Nasal cavity respiratory epithelium epithelial cell of viscerocranial mucosa (primary cell): ENCODE measurements at places on chromosomes 7 and 10. TPM values are rescaled to one million over a fixed set of nuclear protein-coding genes. Genes with fewer than 3 reads are reported as not detected.

The TWIST1 gene
- not detected in 2 replicates for total RNA-seq

The PTCD1 gene
- 8.9 and 10.3 TPM in 2 replicates for total RNA-seq

The CNPY1 gene
- total RNA-seq: not detected in 2 replicates

The PNLIP gene
- total RNA-seq: not detected in 2 replicates

The SEMA3A gene
- 25.4 and 35.9 TPM in 2 replicates for total RNA-seq

The ADAMTS14 gene
- total RNA-seq: 0.14 and 0.68 TPM in 2 replicates

The THSD7A gene
- total RNA-seq: under 0.01 and 0.28 TPM in 2 replicates

The TDRD1 gene
- not detected in 2 replicates for total RNA-seq

The COL13A1 gene
- under 0.01 and 0.14 TPM in 2 replicates for total RNA-seq

The TRIM56 gene
- total RNA-seq: 5.1 and 20.1 TPM in 2 replicates

The MRC1 gene
- not detected in 2 replicates for total RNA-seq

The ERLIN1 gene
- 83.9 and 89.9 TPM in 2 replicates for total RNA-seq

The GHRHR gene
- total RNA-seq: not detected in 2 replicates

The COBL gene
- total RNA-seq: 0.34 and 13.5 TPM in 2 replicates

The RAB19 gene
- 0.50 TPM in 1 of 2 replicates, not detected in the other for total RNA-seq

The CLDN3 gene
- not detected in 2 replicates for total RNA-seq

The AEBP1 gene
- 1.3 and 2.4 TPM in 2 replicates for total RNA-seq

The GDF2 gene
- total RNA-seq: not detected in 2 replicates

The PRPS1L1 gene
- total RNA-seq: not detected in 2 replicates

The OPN1SW gene
- not detected in 2 replicates for total RNA-seq

The PLAU gene
- total RNA-seq: 90.2 and 759 TPM in 2 replicates

The CPA2 gene
- not detected in 2 replicates for total RNA-seq

The EFCAB10 gene
- 0.64 and 0.68 TPM in 2 replicates for total RNA-seq

The FXYD4 gene
- total RNA-seq: not detected in 2 replicates

The IL15RA gene
- 0.68 and 3.6 TPM in 2 replicates for total RNA-seq

The AKR1C8 gene
- not detected in 2 replicates for total RNA-seq

The AKR1D1 gene
- not detected in 2 replicates for total RNA-seq
